ENCODE measurements at places on chromosomes 4 and X. TPM values are rescaled to one million over a fixed set of nuclear protein-coding genes. Genes with fewer than 3 reads are reported as not detected.

The F9 gene
- total RNA-seq, result not detected

The CDS1 gene
- total RNA-seq, result 0.62 TPM

The TDO2 gene
- total RNA-seq, result 0.64 TPM

The FRMPD4 gene
- 0.04 TPM for total RNA-seq

The MTNR1A gene
- total RNA-seq, result 0.88 TPM

The PAQR3 gene
- 9.1 TPM for total RNA-seq

The ZNF711 gene
- 0.76 TPM for total RNA-seq

The HCFC1 gene
- 47.2 TPM for total RNA-seq

The SMIM43 gene
- total RNA-seq, result 0.33 TPM

The CENPVL2 gene
- not detected for total RNA-seq

The RTL3 gene
- 0.16 TPM for total RNA-seq

The APOO gene
- total RNA-seq, result 29.6 TPM

The ADGRG4 gene
- total RNA-seq, result not detected

The IL2 gene
- not detected for total RNA-seq

The ADH1A gene
- not detected for total RNA-seq

The ZXDA gene
- total RNA-seq, result 1.2 TPM

The DCAF4L1 gene
- 0.13 TPM for total RNA-seq

The STK32B gene
- total RNA-seq, result 15.9 TPM

The PRMT9 gene
- total RNA-seq, result 3.0 TPM

The TMSB15A gene
- 0.69 TPM for total RNA-seq

All from A549 treated with dexamethasone at 1 μM for 4 hours (cell line).